ENCODE measurements at places on chromosomes 11 and 22. TPM values are rescaled to one million over a fixed set of nuclear protein-coding genes. Genes with fewer than 3 reads are reported as not detected.

OR52N5 gene
- total RNA-seq, result not detected

HTR3A gene
- not detected for total RNA-seq

CASP5 gene
- not detected for total RNA-seq

- no peak overlapping the region for H3K4me3 ChIP-seq
- H3K27ac ChIP-seq, result no peak overlapping the region
- no peaks in the 10 kb centered on the region for H3K36me3 ChIP-seq
- no peak for DNase-seq
Observed at GRCh38 chr11:31259797-31260196, 109.7 kb downstream of the DCDC1 start.

GRCh38 chr22:20238536-20238900 is 29.6 kb downstream of the RTN4R start:
- peak; percentile 43 for DNase-seq
- H3K27ac ChIP-seq, result peak overlapping the region; percentile 43
- peaks cover 67% of the 10 kb centered on the region for H3K4me1 ChIP-seq
- H3K36me3 ChIP-seq, result no peaks in the 10 kb centered on the region
- H3K4me3 ChIP-seq, result no peak overlapping the region

DNA sequence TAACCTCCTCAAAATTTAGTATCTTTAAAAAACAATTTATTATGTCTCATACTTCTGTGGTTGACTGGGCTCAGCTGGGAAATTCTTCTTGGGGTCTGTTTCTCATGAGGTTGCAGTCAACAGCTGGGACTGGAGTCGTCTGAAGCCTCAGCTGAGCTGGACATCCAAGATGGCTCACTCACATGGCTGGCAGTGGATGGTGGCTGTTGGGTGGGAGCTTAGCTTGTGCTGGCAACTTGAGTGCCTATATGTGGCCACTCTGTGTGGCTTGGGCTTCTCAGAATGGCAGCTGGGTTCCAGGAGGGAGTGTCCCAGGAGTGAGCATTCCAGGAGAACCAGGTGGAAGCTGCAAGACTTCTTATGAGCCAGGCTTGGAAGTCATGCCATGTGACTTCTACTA is 13.2 kb downstream of the THY1 start:
- H3K27me3 ChIP-seq, result no peaks in the 10 kb centered on the region
- no peak for DNase-seq
- H3K27ac ChIP-seq, result no peak overlapping the region
- no peaks in the 10 kb centered on the region for H3K36me3 ChIP-seq
- no peak overlapping the region for H3K4me3 ChIP-seq

DNA sequence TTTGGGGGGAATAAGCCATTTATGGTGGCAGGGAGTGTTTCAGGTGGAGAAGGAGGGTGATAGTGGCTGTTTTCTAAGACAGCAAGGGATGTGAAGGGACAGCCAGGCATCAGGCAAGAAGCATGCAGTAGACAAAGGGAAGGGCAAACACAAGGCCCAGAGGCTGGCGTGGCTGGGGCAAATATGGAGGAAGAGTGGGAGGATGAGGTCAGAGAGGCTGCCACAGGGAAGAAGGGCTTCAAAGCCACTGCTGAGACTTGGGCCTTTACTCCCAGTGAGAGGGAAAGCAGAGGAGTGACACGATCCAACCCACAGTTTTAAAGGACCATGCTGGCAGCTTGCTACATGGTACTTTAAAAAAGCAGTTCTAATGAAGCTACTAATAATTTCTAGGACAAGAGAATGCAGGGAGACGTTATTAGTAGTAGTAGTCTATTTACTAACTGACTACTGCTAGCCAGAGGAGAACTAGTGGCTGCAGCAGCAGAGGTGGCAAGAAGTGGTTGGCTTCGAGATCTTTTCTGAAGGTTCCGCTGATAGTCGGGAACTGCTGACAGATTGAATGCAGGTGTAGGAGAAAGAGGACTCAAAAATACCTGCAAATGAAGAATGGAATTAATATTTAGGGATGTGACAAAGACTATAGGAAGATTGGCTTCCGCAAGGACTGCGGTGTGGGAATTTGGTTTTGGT is 13.7 kb downstream of the KMT5B start:
- H3K36me3 ChIP-seq, result no peaks in the 10 kb centered on the region
- no peak for DNase-seq
- no peak overlapping the region for H3K4me3 ChIP-seq
- no peak overlapping the region for H3K27ac ChIP-seq
- H3K4me1 ChIP-seq, result peaks cover 62% of the 10 kb centered on the region

DNA sequence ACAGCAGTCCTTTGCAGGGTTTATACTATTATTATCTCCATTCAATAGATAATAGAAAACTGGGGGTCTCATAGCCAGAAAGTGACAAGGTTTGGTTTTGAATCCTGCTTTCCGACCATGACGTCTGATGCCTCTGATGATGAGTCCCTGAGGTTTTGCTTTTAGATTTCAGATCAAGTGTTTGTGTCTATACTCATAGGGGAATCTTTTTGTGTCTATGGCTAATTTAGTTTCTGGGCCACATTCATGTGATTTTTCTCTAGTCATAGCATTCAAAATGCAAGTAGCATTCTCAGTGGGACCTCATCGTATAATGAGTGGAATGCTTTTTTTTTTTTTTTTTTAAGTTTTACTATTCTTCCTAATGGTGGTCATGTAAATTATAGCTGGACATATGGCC is 72.9 kb downstream of the TNRC6B start:
- no peak overlapping the region for H3K4me3 ChIP-seq
- H3K36me3 ChIP-seq, result peaks cover 6% of the 10 kb centered on the region
- DNase-seq, result no peak
- no peak overlapping the region for H3K27ac ChIP-seq
- H3K27me3 ChIP-seq, result no peaks in the 10 kb centered on the region

DNA sequence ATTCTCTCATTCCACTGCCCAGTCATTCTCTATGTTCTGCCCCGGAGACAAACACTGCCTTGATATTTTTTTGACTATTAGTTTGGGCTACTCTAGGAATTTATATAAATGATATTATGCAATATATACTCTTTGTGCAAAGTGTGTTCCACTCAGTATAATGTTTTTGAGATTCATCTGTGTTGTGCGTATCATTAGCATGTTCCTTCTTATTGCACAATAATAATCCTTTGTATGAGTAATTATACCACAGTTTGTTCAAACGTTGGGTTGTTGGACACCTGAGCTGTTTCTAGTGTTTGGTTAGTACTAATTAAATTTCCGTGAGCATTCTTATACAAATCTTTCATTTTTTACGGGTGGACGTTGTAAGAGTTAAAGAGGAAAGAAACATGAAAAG is 390.6 kb downstream of the GUCY1A2 start:
- no peak overlapping the region for H3K27ac ChIP-seq
- no peaks in the 10 kb centered on the region for H3K36me3 ChIP-seq
- no peak for DNase-seq
- H3K4me3 ChIP-seq, result no peak overlapping the region

Data from CD4-positive, alpha-beta memory T cell (primary cell).